ENCODE measurements at places on chromosomes 2 and 18.
A peak's percentile ranks its signal among the peaks of the same experiment; 100 is the strongest.

GRCh38 chr2:104434318-104434792 is 419.6 kb upstream of the POU3F3 start:
- DNase-seq: no peak

GRCh38 chr2:8090748-8091700 is 590.8 kb upstream of the ID2 start:
- DNase-seq: peak; percentile 40

DNA sequence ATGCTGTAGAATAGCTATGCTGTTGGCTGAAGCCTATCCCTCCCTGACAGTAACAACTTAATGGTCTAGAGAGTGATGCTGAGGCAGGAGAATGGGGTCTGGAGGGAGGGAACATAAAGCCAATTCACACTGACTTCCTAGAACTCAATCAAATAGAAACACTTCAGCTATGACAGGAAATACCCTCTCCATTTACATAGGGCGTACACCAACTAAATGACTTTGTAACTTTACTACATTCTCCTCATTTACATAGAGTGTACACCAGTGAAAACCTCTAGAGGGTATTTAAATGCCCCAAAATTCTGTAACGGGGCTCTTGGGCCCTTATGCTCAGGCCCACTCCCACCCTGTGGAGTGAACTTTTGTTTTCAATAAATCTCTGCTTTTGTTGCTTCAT is 41.5 kb downstream of the YPEL5 start:
- DNase-seq: no peak

DNA sequence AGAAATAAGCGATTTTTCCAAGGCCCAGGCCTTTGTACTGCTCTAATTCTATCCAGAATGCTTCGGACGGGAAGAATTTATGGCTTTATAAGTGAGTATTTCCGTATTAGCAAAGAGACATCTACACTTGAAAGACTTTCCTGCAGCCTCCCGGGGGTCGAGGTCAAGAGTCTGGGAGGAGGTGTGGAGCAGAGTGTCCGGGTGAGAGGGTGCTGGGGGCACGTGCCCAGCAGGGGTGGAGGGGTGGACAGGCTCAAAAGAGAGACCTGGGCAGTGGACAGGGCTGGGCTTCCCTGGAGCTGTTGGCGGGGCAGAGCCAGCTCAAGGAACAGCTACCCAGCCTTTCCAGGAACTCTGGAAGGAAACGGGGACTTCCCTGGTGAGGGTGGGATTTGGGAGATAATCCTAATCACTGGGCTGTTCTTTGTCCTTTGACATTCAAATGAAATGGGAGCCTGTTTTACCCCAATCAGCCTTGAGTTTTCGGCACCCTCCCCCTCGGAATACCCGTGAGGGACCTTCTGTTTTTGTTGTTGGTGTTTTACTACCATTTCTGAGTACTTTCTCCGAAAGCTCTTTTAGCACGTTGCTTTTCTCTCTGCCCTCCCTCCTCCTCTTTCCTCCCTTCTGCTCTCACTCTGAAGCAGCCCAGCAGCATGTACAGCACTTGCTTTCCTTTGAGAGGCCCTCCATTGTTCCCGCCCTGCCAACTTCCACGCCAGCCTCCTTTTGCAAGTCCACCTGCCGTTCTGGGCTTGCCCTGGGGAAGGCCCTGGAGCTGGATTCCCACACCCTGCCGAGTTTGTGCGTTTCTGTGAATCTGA is 164.7 kb downstream of the AGAP1 start:
- no peak for DNase-seq

GRCh38 chr2:238694136-238694755 is 153.6 kb upstream of the TWIST2 start:
- DNase-seq: no peak

DNA sequence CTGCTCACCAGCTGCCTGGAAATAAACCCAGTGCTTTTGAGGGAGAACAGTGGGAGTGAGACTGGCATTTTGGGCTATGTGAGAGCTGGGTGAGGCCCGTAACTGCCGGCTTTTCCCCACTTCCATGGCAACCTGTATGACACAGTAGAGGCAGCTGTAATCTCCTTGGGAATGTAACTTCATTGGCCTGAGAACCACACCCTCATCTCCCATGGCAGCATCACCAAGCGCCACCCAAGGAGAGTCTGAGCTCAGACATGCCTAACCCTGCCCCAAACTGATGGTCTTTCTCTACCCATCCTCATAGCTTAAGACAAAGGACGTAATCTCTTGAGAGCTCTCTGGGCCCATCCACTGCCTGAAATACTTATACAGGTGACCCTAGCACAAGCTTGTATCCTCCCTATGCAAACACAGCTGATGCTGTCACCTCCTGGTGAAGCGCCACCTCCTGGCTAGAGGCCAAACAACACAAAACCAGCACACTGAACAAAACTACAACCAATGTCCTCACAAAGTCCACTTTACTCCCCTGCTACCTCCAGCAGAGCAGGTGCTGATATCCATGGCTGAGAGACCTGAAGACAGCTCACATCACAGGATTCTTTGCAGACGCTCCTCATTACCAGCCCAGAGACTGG is 763.4 kb upstream of the NRXN1 start:
- DNase-seq: no peak

GRCh38 chr2:47072728-47073191 is 82.3 kb downstream of the STPG4 start:
- DNase-seq: no peak

DNA sequence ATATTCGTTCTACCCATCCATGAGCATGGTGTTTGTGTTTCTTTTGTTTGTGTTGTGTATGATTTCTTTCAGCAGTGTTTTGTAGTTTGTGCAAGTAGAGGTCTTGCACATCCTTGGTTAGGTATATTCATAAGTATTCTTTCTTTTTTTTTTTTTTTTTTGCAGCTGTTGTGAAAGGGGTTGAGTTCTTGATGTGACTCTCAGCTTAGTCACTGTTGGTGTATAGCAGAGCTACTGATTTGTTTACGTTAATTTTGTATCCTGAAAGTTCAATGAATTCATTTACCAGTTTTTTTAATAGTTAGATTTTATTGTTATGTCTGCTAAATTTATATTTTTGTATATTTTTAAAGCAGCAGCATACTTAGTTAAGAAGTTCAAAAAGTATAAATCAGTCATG is 834.4 kb upstream of the NRXN1 start:
- no peak for DNase-seq

All from stimulated activated CD4-positive, alpha-beta T cell treated with anti-CD3 and anti-CD28 coated beads, Interleukin-4, amount 100 ng/mL, for 4 hours (primary cell).